ENCODE measurements at places on chromosomes 1 and 21.
A peak's percentile ranks its signal among the peaks of the same experiment; 100 is the strongest.

DNA sequence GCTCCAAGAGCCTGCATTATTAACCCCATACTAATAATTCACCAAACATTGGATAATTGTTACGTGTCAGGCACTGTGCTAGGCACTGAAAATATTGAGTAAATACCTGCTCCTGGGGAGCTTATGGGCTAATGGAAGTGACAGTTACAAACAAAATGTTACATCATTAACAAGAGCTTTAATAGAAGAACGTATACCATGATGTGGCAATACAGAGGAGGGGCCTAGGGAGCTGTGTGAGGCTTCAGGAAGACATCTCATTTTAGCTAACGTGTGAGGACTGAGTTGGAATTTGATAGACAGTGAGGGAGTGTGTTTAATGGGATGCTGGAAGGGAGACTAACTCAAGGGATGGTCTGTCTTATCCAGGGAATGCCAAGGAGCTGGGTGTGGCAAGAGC lies 16.5 kb upstream of the TSPAN2 start:
- no peaks in the 10 kb centered on the region for H3K4me1 ChIP-seq
- H3K4me3 ChIP-seq = no peak overlapping the region
- no peaks in the 10 kb centered on the region for H3K27me3 ChIP-seq
- no peak overlapping the region for H3K27ac ChIP-seq

DNA sequence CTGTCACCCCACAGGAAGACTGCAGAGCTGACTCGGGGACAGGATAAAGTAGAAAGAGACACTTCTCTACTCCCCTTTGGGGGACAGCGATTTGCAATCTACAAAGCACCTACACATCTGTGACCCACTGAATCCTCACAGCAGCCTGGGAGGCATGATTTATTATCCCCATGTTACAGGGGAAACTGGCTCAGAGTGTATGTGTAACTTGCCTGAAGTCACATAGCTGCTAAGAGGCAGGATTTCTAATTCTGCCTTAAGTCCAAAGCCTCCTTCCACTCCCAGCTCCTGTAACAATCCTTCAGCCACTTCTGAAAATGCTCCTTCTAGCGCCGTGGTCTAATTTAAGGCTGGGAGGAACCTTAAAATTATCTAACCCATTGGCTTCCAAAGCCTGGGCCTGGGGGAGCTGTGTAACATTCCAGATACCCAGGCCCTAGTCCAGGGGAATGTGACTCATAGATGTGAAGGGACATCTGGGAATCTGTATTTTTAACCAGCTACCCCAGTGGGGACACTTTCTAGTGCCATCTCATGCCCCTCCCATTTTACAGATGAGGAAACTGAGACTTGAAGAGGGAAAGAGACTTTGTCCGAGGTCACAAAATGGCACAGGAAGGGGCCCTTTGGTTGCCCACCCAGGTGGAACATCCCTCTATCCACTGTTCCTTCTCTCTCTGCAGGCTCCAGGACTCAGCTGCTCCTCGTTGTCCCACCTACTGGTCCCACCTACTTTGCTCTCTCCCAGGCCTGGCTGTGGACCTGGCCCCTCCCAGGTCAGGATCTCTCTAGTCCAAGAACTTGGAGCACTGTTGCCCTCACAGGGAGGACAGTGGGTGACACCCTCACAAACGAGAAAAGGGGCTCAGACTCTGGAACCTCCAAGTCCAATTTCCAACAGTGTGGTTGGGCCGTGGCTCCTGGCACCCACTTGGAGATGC lies 48.9 kb downstream of the AHDC1 start:
- DNase-seq = peak; percentile 84
- H3K4me3 ChIP-seq = no peak overlapping the region
- peaks cover 22% of the 10 kb centered on the region for H3K36me3 ChIP-seq
- H3K27ac ChIP-seq = peak overlapping the region; percentile 82

DNA sequence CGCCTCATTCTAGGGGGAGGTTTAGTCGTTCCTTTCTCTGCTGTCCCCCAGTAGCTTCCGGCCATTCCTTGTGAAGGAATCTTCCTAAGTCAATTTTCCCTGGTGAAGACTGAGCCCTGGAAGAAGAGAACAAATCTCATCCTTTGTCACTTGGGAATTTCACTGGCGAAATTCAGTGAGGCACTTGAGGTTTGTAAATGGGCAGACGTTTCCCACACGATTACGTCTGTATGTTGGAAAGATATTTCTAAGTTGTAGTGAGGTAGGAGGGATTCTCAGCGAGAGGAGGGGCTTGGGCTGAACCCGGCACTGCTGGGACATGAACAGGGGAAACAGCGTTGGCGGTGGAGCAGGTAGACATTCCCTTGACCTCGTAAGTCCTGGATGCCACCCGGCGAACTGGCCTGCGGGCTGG lies 47.2 kb downstream of the GALNT2 start:
- H3K27me3 ChIP-seq = no peaks in the 10 kb centered on the region
- H3K4me1 ChIP-seq = peaks cover 33% of the 10 kb centered on the region
- no peak for DNase-seq
- H3K36me3 ChIP-seq = no peaks in the 10 kb centered on the region

GRCh38 chr21:36015045-36015444 lies 45.3 kb downstream of the SETD4 start:
- H3K4me1 ChIP-seq = no peaks in the 10 kb centered on the region
- no peaks in the 10 kb centered on the region for H3K36me3 ChIP-seq
- no peaks in the 10 kb centered on the region for H3K27me3 ChIP-seq
- no peak overlapping the region for H3K27ac ChIP-seq
- no peak overlapping the region for H3K4me3 ChIP-seq

DNA sequence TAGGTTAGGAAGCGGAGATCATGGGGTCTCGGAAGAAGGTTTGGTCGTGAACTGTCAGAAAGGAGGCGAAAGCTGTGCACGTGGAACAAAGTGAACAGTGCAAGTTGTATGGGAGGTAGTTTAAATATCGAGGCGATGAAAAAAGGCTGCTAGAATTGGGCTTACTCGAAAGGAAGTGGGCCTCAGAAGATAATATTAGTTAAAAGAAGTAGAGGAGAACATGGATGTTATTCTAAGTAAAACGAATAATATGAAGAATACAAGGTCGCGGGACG lies 571 bp downstream of the WDR3 start:
- DNase-seq = no peak
- H3K4me3 ChIP-seq = peak overlapping the region; percentile 86
- H3K4me1 ChIP-seq = no peaks in the 10 kb centered on the region
- H3K27me3 ChIP-seq = no peaks in the 10 kb centered on the region

GRCh38 chr1:173789841-173790240 lies 34.6 kb upstream of the DARS2 start:
- no peak overlapping the region for H3K4me3 ChIP-seq
- H3K27ac ChIP-seq = no peak overlapping the region
- no peaks in the 10 kb centered on the region for H3K4me1 ChIP-seq

DNA sequence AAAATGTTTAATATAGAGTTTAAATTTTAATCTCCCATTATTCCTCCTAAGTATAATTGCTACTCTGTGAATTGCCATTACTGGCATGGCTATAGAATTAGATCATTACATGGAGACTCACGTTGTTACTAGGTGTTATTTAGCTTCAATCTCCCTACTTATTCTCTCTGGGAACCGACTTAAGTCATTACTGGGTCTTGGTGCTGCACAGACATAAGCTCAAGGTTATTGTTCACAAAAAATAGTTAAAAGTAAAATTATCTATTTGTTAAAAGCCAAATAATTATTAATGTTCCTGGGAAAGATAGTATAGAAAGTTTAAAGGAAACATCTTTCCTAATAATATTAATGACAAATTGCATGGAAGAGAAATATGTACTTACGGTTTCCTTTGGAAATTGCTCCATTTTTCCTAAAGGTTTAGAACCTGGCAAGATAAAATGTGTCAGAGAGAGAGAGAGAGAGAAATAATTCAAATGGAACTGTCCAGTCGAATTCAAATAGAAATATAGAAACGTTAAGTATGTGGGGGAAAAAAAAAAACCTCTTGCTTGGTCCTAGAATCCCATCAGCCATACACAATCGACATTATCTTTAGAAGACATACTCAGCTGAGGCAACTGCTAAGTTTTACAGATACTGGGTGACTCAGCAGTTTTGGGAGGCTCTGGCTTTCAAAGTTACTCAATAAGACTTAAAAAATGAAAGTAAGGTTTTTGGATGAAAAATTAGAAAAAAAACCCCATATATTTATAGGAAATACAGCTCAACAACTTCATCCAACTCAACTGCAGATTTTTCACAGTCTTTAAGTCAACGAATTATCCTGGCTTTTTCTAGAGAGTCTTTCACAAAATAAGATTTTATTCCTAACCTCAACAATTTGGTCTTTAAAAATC lies at the start of gene SPTA1:
Gene SPTA1 (minus strand): TSS at position 605 of the 899 bp plus-strand sequence. CDS start 198 bp downstream, at position 407.
- no peak within 1 kb of the TSS for H3K4me3 ChIP-seq
- no peaks in the 10 kb centered on the region for H3K27me3 ChIP-seq
- H3K36me3 ChIP-seq = no peaks in the 10 kb centered on the region
- H3K27ac ChIP-seq = no peak within 1 kb of the TSS
- no peaks in the 10 kb centered on the region for H3K4me1 ChIP-seq

- H3K36me3 ChIP-seq = no peaks in the 10 kb centered on the region
- no peak overlapping the region for H3K27ac ChIP-seq
- no peak for DNase-seq
- no peaks in the 10 kb centered on the region for H3K4me1 ChIP-seq
- peaks cover 29% of the 10 kb centered on the region for H3K27me3 ChIP-seq
These were observed 19.5 kb downstream of the UBASH3A start for GRCh38 chr21:42423197-42423675.

DNA sequence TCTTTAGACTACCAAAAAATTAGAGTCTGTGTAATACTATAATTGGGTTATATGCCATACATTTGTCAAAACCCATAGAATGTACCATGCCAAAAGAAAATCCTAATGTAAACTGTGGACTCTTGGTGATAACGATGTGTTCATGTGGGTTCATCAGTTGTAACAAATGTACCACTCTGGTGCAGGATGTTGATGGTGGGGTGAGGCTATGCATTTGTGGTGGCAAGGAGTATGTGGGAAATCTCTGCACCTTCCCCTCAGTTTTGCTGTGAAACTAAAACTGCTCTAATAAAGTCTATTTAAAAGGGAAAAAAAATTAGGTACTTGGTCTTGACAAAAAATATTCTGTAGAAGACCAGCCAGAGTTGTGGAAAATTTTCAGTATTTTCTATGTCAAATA lies 43.4 kb downstream of the INKA2 start:
- DNase-seq = no peak
- no peaks in the 10 kb centered on the region for H3K4me1 ChIP-seq
- peaks cover 85% of the 10 kb centered on the region for H3K36me3 ChIP-seq
- H3K27me3 ChIP-seq = no peaks in the 10 kb centered on the region
- no peak overlapping the region for H3K4me3 ChIP-seq
- H3K27ac ChIP-seq = no peak overlapping the region

DNA sequence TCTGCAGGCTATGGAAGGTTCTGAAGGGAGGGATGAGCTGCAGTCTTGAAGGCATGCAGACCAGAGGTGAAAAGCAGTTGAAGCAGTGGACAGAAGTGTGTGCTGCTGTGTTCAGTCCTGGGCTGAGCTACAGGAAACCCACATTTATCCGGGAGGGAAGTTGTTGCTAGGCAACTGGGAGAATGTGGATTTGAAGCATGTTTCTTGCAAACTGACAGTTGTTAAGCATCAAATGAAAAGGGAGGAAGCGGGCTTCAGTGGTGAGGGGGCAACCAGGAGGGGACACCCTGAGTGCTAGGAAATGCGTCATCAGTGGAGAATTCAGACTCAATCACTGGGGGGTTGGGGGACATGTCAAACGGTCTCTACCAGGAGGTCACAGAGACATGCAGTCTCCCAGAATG lies 28.7 kb downstream of the ABCA4 start:
- peaks cover 43% of the 10 kb centered on the region for H3K4me1 ChIP-seq
- H3K27me3 ChIP-seq = no peaks in the 10 kb centered on the region
- H3K27ac ChIP-seq = peak overlapping the region; percentile 90
- no peaks in the 10 kb centered on the region for H3K36me3 ChIP-seq
- no peak overlapping the region for H3K4me3 ChIP-seq
- peak; percentile 60 for DNase-seq

GRCh38 chr1:16420424-16421118 lies 16.7 kb downstream of the SPATA21 start:
- no peak overlapping the region for H3K4me3 ChIP-seq
- no peaks in the 10 kb centered on the region for H3K36me3 ChIP-seq
- H3K27ac ChIP-seq = no peak overlapping the region
- H3K4me1 ChIP-seq = no peaks in the 10 kb centered on the region

DNA sequence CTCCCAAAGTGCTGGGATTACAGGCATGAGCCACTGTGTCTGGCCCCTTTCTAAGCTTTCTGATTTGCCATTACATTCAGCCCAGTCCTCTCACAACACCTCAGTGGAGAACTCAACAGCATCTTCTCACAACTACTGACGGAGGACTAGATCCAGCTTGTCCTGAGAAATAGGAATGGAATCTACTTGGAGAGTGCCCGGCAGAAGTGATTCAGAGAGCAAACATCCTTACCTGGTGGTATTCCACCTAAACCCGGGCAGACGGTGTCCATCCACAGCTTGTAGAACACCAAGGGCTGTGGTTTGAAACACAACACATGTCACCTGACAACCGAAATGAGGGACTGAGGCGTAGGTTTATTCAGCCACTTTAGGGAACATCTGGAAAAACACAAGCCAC lies 28.8 kb upstream of the CCSAP start:
- no peaks in the 10 kb centered on the region for H3K4me1 ChIP-seq
- no peak overlapping the region for H3K27ac ChIP-seq
- no peaks in the 10 kb centered on the region for H3K36me3 ChIP-seq
- H3K4me3 ChIP-seq = no peak overlapping the region

DNA sequence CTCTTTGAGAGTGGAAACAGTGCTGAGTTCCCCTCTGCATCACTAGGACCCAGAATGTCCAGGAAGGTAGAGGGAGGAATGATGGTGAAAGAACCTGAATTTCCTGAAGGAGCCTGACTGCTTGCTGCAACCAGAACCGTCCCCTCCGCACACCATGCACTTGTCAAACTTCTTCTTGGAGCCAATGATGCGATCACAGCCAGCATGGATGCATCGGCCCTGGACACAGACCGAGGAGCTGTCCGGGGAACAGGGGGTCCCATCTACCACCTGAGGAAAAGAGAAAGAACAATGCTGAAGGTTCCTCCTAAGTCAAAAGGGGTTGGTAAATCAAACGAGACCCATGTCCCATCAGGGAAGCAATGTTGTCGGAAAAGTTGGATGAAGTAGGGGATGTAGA lies 6.9 kb downstream of the ADAMTS4 start:
- DNase-seq = no peak
- H3K36me3 ChIP-seq = peaks cover 15% of the 10 kb centered on the region
- H3K27ac ChIP-seq = no peak overlapping the region
- H3K4me1 ChIP-seq = no peaks in the 10 kb centered on the region

DNA sequence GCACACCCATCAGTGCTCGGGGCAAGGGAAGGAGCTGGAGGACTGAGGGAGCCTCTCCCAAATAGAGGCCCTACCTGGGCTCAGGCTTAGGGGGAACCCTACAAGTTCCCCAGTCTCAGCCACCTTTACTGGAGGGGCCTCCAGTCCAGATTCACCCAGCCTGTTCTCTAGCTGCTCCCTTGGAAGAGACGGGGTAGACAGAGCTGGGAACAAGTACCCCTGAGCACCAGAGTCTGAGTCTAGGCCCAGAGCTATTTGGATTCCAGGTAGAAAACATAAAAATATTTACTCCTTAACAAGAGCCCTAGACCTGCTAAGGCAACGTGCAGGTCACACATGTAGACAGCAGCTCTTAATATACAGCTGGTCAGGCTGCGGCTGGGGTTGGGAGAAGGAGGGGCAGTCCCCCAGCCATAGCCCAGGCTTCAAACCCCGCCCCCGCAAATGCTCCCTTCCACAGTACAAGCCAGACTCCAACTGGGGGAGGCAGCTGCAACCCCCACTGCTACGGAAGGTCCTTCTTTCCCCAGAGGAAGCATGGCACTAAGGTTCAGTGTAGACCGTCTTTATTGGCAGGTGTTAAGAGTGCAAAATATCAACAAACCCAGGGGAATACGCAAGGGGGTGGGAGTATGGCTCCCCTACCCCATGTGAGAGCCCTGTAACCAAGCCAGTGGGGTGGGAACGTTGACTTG lies 8.0 kb downstream of the TENT5B start:
- peak overlapping the region; percentile 97 for H3K27ac ChIP-seq
- no peaks in the 10 kb centered on the region for H3K27me3 ChIP-seq
- peaks cover 98% of the 10 kb centered on the region for H3K4me1 ChIP-seq
- peak; percentile 85 for DNase-seq
- peaks cover 33% of the 10 kb centered on the region for H3K36me3 ChIP-seq
- H3K4me3 ChIP-seq = no peak overlapping the region
